Activated CD4-positive, alpha-beta T cell treated with anti-CD3 and anti-CD28 coated beads, Interleukin-2, amount 50 U/mL, for 48 hours (primary cell): ENCODE measurements at places on chromosomes 2 and 18.
A peak's percentile ranks its signal among the peaks of the same experiment; 100 is the strongest.

DNA sequence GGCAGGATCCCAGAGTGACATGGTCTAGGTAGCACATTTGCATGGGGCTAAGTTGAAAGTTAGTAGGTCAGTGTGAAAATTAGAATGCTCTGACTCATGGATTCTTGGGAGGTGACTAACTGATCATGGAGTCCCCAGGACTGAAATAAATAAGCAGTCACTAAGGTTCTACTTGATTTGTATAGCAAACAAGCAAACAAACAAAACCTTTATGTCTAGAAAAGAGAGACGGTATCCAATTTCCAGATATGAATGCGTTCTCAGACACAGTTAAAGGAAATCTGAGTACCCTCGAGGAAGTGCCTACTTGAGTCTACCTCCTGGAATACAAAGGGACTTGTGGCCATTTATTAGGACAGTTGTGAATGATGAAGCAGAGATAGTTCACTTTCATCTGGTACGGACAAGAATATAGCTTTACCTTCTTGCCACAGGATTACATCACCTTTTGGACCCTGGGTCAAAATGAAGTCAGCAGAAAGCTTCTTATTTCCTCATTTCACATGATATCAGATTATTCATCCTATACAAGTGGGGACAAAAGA, 54.3 kb upstream of the AGPS start:
- no peak for DNase-seq

DNA sequence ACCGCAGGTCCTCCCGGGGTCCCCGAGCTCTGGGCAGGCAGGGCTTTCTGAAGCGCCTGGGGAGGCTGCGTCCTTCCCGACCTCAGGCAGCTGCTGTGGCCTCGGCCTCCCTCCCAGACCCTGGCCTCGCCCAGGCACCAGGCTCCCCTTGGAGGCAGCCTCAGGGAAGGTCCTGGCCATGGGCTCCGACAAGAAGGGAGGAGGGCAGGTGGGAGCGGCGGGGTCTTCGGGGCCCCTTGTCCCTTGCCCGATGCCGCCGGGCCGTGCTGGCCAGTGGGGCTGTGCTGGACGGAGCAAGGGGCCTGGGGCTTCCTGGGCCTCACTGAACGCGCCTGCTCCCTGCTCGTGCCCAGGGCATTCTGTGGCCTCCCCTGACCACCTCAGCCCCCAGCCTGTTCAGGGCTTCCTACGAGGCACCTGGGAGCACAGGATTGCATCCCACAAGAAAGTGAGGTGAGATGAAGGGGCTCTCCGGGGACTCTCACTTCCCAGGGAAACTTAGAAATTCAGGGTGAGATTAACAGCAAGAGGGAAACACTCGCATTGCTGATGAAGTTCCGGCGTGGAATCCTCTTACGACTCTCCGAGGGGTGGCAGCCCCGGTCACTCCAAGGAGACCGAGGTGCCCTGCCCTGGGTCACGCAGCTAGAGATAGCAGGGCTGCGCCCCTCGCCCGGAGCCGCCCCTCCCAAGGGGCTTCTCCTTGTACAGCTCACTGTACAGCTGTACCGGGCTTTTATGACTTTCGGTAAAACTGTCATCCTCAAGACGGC, 778 bp downstream of the MFSD2B start:
- DNase-seq: no peak

DNA sequence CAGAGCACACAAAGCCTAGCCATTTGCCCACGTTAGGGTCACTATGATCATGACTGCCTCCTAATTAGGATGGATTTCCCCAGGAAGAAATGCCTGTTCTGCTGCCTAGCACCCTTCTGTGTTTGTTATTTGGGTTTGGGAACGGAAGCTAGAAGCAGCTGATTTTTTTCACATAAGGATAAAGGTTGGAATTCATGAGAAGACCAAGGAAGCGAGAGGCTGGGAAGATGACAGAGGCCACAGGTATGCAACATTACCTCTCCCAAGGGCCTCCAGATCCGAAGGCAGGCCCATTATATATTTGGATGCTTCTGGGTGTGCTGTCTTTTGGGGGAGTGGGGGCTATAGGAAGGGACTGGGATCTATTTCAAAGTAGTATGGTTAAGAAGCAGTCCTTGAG, 204.7 kb downstream of the FBXO15 start:
- DNase-seq: no peak

GRCh38 chr18:45342653-45343052, 272.6 kb upstream of the SLC14A2 start:
- no peak for DNase-seq

GRCh38 chr2:84832772-84833461, 48.0 kb downstream of the TRABD2A start:
- DNase-seq: no peak

- DNase-seq: peak; percentile 48
Measured at GRCh38 chr2:30862054-30862651, 54.9 kb upstream of the CAPN13 start.

DNA sequence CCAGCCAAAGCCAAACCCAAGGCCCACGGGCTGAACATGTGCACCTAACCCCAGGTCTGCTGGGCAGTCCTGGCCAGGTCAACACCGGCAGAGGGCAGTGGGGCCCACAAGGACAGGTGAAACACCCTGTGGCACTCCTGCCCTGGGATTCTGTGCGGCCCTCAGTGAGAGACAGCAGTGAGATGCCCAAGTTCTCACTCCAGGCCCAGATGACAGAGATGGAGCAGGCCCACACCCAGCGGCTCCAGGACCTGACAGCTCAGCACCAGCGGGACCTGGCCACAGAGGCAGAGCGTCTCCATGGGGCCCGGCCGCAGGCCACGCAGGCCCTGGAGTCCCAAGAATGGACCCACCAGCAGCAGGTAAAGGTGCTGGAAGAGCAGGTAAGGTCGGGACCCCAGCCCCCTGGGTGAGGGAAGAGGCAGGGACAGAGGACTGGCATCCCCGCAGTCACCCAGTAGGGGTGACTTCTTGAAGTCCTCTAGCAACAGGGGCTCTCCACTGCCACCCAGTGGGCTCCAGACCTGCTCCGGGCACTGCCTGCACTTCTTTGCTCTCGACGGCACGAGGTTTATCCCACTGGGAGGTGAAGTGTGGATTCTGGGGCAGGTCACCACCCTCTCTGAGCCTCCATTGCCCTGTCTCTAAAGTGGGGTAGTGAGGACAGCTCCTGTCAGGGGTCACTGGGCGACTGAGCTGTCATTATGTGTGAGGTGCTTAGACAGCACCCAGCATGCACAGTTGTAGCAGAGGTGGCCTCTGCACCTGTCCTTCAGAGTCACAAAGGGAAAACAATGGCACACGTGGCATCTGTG, 8.8 kb upstream of the SNED1 start:
- no peak for DNase-seq

- no peak for DNase-seq
Measured at GRCh38 chr2:237315829-237316225, 98.1 kb downstream of the COL6A3 start.

- DNase-seq: no peak
Measured at GRCh38 chr2:43846140-43846793, 7.5 kb downstream of the ABCG8 start.

DNA sequence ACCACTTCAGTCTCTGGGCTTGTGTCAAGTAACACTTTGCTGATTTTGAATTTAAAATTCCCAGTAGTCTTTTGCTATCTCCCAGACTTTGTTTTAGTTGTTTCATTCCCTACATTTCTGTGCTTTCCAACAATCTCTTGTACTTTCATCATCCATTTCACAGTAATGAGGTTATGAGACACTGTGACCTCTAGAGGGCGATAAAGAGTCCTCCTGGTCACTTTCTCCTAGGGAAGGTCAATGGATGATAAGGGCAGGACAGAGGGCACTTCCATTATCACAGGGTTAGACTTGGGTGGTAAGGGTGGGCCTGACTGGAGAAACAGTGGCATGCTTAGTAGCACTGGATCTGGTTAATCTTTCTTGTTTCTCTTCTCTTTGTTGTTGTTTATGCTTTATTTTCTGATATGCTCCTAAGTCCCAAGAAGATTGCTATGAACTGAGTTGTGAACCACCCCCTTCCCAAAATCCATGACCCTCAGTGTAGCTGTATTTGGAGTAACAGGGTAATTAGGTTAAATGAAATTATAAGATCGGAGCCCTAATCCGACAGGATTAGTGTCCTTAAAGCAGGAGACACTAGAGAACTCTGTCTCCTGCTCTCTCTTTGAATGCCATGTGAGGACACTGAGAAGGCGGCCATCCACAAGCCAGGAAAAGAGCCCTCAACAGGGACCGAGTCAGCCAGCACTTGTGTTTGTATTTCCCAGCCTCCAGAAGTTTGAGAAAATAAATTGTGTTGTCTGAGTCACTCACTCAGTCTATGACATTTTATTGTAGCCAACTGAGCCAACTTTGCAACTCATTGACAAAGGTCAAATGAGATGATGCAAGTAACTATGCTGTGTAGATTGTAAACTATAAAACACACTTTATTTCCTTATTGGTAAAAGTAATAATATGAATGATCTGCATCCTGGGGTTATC, 779.2 kb downstream of the CNTNAP5 start:
- DNase-seq: no peak

GRCh38 chr2:227780981-227781615, 32.5 kb upstream of the CCL20 start:
- DNase-seq: no peak

DNA sequence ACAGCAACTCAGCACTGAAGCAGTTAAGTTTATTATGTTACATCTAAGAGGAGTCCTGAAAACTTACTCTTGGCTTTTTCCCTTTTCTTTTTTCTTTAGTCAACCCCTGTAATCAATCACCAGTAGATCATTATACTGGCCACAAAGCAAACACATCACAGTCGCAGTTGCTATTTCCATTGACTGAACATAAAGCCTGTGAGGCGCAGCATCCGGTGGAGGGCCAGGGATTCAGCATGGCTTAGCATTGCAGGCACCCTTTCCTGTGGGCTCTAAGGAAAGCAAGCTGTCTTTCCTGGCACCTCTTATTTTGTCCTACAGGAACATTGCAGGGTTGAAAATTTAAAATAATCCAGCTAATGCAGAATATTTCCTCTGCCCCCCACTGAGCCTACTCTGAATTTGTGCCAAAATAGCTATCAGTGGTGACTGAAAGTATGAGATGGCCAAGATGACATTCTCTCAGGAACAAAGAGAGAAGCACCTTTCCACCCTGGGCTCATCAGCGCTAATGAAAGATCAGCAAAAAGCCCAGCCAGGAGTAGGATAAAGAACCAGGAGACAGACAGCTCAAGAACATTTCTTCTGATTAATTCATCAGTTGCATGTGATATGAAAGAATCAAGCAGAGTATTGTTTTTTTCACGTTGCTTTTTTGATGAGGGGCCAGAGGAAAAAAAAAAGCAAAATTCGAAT, 85.3 kb upstream of the SULT1C3 start:
- DNase-seq: no peak

DNA sequence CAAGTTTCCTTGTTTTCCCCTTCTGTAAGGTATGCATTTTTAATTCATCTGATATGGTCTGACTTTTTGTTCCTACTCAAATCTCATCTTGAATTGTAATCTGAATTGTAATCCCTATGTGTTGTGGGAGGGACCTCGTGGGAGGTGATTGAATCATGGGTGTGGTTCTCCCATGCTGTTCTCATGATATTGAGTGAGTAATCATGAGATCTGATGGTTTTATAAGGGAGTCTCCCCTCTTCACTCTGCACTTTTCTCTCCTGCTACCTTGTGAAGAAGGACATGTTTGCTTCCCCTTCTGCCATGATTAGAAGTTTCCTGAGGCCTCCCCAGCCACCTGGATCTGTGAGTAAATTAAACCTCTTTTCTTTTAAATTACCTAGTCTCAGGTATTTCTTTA, 476.1 kb downstream of the LPIN1 start:
- no peak for DNase-seq

DNA sequence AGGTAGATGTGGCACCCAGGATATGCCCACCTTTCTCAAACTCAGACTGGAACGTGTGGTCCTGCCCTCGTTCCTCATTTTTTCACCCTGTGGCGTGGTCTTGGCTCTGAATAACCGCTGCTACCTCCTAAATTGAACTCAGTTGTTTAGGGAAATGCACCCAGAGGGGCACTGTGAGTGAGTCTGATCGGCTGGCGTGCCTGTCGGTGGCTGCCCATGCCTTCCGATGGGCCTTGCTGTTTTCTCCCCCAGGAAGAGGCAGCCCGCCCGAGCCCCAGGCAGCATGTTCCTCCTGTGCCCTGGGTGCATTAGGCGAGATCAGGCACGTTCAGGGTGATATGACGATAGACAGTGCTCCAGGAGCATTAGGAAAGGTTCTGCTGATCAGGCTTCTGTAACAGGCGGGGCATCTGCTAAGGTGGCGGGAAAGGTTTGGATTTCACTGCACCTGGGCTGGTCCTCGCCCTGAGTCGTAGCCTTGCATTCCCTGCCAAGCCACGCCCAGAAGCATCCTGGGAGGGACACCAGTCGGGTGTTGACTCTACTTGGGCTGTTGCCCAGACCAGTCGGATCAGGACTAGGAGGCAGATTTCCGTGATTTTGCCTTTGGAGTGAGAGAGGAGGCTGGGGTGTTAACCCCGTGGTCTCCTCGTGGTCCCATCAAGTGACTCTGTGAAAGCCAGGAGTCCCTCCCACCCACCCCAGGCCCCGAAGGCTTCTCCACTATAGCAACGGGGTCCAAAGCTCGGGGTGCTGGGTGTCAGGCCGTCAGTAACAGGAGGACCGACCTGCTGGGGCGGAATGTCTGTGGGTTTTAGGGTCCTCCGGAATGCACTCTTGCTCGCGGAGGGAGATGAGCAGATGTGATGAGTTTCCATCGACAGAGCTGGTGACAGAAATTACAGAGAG, 75.1 kb downstream of the SH3BP4 start:
- no peak for DNase-seq

GRCh38 chr18:26089293-26090129, 902 bp downstream of the SS18 start:
- DNase-seq: no peak

DNA sequence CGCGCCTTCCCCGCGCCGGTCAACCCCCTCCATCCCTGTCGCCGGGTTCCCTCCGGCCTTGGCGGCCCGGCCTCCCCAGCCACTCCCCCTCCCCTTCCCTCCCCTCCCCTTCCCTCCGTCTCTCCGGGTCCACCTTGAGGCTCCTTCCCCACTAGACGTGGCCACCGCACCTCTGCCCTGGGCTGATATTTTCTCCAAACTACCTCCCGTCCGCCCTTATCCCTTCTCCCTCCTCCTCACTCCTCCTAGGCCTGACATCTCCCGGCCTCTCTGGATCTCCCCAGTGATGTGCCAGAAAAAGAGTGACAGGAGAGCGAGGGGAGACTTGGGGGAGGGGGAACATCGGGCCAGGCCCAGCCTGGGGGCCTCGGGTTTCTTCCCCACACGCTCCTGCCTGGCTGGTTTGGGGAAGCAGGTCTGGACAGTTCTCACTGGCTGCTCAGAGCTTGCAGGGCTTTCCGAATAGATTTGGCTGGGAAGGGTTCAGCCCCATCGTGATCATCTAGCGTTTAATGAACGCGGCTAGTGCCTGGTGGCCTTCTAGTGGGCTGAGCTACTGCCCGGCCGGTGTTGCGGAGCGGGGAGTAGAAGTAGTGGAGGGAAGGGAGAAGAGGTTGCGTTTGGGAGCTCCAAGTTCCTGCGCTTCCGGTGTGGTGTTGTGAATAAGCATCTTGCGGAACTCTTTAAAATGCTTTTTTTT, 641 bp downstream of the MAPRE3 start:
- no peak for DNase-seq

- no peak for DNase-seq
Measured at GRCh38 chr2:12764849-12765605, 48.3 kb downstream of the TRIB2 start.
